ENCODE measurements at places on chromosomes 4 and X.

GRCh38 chr4:14790494-14790893 is 211.8 kb upstream of the CPEB2 start:
- DNase-seq: no peak

- no peak for DNase-seq
These were observed 144.0 kb upstream of the NAP1L5 start for GRCh38 chr4:88841635-88842034.

DNA sequence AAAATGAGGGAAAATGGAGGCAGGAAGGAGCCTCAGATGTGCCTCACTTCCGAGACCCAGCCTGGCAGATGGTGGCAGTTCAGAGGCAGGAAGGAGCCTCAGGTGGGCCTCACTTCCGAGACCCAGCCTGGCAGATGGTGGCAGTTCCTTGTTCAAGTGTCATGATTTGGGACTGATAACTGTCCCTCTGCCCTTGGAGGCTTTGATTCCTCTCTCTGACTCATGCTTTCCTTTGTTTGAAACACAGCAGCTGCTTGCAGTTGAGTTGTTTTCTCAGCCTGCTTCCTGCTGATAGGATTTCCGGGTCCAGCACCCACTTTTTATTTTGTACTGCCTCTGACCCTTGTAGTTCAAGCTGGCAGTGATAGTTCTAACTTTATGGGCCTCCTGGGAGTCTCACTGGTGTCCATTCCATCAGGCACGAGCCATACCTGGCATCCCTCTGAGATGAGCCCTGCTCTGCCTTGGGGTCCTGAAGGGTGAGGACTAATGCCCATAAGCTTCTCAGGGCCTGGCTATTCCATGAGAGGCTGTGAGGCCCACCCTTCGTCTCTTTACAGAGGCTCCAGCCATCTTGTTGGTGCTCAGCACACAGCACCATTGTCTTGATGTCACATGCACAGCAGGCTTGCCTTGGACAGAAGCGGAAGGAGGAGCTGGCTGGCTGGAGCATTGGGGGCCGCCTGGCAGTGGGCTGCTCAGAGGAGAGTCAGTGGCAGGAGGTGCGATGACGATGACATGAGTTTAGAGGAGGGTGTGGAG is 13.0 kb downstream of the RGS12 start:
- no peak for DNase-seq

DNA sequence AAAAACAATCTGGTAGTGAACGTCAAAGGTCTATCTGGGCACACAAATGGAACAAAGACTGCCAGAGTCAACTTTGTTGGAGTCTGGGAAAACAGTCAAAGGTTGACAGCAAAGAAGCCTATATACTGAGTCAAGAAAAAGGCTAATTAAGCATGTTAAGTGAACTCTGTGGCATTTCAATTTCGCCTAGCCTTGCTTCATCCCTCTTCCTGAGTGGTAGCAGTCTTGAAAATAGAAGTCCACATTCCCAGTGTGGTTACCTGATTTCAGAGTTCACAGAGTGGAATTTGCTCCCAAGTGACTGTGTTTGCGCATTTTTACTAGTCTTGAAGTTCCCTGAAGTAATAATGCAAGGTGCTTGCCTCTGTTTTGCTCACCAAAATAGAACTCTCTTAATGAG is 760.0 kb downstream of the FSTL5 start:
- no peak for DNase-seq

DNA sequence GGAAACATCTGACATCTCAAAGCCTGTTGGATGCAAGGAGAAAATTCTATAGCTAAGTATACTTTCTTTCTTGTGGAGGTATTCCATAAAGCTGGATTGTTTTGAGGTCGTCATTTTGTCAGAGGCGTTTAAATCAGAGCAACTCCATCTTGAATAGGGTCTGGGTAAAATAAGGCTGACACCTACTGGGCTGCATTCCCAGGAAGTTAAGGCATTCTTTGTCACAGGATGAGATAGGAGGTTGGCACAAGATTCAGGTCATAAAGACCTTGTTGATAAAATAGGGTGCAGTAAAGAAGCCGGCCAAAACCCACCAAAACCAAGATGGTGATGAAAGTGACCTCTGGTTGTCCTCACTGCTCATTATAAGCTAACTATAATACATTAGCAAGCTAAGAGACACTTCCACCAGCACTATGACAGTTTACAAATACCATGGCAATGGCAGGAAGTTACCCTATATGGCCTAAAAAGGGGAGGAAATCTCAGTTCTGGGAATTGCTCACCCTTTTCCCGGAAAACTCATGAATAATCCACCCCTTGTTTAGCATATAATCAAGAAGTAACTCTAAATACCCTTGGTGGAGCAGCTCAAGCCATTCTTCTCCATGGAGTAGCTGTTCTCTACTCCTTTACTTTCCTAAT is 11.9 kb downstream of the HSD17B13 start:
- no peak for DNase-seq

DNA sequence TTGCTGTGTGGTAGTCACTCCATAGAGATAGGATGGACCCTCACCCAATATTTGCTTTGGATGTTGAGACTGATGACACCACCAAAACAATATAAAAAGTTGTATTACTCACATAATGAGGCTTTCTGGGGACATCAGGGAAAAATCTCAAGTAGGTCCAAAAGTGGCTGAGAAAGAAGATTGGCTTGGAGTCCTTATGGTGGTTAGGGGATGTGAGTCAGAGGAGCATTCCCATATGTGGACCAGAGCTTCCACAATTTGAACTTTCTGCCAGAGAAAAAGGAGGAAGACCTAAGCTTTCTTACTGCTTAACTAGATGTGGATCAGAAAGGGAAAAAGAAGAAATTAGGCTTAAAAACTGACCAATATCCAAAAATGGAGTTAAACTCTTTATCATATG is 460.5 kb downstream of the SH3BGRL start:
- no peak for DNase-seq

DNA sequence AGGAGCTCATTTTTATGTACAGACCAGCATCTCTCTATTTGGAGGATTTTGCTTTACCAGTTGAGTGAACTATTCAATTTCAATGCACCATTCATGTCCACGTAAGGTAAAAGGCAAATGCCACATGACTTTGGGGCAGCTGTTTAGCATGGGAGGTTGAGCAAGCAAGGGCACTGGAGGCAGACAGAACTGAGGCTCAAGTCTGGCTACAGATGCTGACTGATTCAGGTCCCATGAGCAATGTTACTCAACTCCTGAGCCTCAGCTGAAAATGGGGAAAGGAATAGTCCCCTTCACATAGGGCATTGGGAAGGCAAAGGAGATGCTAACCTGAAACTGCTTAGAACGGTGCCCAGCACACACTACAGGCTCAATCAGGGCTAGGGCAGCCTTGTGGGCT is 93.0 kb upstream of the MTM1 start:
- no peak for DNase-seq

- no peak for DNase-seq
These were observed 51.8 kb downstream of the LDB2 start for GRCh38 chr4:16846540-16847117.

DNA sequence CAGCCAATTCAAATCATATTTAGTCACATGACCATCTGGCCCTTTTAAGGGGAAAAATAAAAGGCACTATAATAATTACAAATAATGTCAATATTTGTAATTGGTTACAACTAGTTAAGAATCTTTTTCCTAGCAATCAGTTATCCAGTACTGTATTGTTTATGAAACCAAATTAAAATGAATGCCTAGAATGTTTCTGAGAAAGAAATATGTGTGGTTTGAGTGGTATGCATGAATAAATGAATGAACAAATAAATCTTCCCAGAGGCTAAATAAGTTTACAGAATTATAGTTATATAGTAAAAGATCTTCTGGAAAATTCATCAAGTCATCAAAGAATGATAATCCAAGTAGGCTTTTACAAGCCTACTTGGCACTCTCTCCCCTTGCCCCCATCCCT is 55.8 kb upstream of the F8A3 start:
- DNase-seq: no peak

GRCh38 chrX:96838537-96838936 is 45.2 kb upstream of the RPA4 start:
- DNase-seq: no peak

DNA sequence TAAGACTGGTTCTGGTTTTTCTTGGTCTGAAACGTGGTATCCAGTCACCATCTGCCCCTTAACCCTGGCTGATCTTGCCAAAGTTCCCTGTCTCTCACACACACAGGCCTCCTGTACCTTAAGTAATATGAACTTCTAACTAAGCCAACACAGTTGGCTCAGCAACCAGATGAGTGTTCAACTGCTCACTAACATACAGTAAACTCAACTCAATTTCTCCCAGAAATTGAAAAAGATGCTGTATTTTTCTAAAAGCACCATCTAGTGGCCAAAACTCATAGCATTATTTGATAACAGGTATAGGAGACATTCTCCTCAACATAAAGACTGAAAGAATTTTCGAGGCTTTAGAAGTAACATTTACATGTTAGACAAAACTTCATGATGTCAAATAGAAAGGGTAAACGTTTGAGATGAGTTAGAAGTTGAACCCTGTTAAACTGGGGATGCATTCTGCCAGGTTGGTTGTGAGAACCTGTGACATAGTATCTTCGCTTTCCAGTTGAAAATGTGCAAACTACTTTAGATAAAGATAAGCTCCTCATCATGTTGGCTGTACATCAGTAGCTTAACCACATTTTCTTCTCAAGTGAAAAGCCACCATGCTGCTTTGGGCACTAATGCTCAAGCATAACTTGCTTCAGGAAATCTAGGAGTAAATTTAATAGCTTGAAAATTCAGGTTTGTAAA is 31.2 kb downstream of the CCNI start:
- peak; percentile 55 for DNase-seq

- DNase-seq: no peak
These were observed 5.5 kb upstream of the ING2 start for GRCh38 chr4:183499389-183499788.

All from AML-193 (cell line).